Uterus (tissue), 4 donors: ENCODE measurements at places on chromosomes 1 and 21.

DNA sequence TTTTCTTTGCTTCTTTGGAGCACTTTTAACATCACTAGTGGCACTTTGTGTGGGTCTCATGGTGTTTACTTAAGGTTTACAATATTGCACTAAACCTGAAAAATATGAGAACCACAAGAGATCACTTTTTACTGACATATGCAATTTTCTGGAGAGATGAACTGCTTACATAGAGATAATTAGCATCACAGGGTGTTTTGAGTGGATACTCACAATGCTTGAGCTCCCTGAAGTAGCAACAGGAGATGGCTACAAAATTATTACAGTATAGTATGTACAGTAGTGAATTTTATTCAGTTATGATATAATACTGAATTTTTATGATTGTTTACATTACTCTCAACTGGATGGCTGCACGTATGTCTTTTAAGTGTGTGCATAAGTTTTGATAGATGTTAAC is 22.6 kb downstream of the RPRD2 start:
- no peak for DNase-seq

DNA sequence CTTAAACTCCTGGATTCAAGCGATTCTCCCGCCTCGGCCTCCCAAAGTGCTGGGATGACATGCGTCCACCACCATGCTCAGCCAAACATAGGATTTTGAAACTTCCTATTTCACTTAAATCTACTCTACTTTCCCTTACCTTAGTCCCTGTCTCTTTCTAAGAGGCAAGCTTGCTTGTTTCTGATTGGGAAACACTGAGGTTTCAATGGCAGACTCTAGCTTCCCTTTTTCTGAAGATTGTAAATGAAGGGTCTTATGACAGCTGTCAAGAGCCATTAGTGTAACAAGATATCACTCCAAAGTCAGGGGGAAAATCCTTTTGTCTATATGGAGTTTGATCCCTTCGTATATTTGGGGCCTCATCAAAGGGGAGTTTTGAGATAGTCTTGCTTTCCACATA is 23.5 kb upstream of the LMO4 start:
- no peak for DNase-seq

GRCh38 chr1:97986041-97987005 is 65.5 kb upstream of the DPYD start:
- DNase-seq: no peak

DNA sequence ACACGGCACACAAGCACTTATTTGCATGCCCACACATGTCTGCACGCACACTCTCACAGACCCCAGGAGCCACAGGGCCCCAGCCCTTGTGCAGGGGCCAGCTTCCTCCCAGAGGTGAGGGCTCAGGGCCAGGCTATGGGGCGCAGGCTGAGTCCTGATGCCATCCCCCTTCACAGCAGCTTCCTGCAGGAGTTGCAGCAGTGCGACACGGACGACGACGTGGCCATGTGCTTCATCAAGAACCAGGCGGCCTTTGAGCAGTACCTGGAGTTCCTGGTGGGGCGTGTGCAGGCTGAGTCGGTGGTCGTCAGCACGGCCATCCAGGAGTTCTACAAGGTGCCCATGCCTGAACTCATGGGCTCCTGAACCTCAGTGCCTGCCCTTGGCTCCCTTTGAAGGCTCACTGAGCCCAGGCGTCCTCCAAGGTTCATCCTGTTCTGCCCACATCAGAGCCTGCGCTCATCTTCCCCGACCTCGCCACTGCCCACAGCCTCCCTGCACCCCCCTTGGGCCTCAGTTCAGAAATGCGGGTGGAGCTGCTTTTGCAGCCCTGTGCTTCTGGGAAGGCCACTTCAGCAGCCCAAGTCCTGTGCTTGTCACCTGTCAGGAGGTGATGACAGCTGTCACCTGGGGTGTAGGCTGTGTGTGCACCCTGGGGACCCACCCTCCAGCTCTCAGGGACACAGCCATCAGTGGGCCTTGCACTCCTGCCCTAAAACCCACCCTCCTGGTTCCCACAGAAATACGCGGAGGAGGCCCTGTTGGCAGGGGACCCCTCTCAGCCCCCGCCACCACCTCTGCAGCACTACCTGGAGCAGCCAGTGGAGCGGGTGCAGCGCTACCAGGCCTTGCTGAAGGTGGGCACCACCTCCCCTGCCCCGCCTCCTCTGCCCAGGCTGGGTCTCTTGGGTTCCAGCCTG is 66.6 kb downstream of the TRIM11 start:
- DNase-seq: peak; percentile 6

DNA sequence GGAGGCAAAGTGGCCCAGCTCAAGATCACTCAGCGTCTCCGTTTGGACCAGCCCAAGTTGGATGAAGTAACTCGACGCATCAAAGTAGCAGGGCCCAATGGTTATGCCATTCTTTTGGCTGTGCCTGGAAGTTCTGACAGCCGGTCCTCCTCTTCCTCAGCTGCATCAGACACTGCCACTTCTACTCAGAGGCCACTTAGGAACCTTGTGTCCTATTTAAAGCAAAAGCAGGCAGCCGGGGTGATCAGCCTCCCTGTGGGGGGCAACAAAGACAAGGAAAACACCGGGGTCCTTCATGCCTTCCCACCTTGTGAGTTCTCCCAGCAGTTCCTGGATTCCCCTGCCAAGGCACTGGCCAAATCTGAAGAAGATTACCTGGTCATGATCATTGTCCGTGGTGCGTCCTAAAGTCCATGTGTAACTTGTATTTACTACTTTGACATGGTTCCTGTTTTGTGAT is 2.7 kb downstream of the RBM15 start:
- DNase-seq: no peak

DNA sequence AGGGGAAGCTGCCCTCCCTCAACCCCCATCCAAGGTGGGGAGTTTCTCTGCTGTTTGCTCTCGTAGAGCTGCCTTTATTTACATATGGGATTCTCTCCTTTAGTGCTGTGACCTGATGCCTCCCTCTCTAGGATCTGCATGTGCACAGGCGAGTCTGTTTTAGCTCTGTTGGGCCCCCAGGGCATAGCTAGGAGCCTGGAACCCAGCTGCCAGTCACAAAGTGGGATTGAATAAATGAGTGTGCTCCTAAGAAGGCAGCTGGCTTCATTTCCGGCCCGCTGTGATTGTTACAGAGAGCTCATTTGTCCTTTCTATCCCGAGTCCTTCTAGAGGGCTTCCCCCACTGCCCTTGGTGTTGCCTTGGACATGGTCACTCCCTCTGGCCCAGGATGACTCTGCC is 176.6 kb downstream of the GRIK3 start:
- no peak for DNase-seq

GRCh38 chr1:43766086-43766784 is 58.9 kb downstream of the ST3GAL3 start:
- DNase-seq: no peak
